ENCODE measurements at places on chromosomes 2 and 18.

GRCh38 chr2:42775186-42775585 is 11.3 kb upstream of the OXER1 start:
- no peak for DNase-seq

GRCh38 chr2:109368798-109369197 is 239.8 kb downstream of the SH3RF3 start:
- no peak for DNase-seq

- DNase-seq = no peak
These were observed 61.3 kb downstream of the CUL3 start for GRCh38 chr2:224523626-224524577.

- no peak for DNase-seq
These were observed 83.9 kb downstream of the ITSN2 start for GRCh38 chr2:24276349-24276899.

DNA sequence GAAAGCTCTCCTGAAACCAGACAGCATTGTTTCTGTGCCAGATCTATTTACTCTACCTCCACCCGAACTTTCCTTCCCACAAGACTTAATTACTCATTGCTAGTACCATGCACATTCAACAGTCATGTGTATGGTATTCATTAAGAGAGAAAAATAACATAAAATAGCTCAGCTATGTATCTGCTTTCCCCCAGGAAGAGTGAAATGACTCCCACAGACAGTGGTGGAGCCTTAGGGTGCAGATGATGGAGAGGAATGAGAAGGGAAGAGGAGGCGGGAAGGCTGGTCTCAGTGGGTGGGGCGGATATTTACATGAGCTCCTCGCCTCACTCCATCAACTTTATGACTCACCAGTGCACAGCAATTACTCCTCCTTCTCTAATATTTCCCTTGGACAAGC is 724.5 kb downstream of the EPHA4 start:
- no peak for DNase-seq
